ENCODE measurements at places on chromosomes 5 and 9. TPM values are rescaled to one million over a fixed set of nuclear protein-coding genes. Genes with fewer than 3 reads are reported as not detected.

- DNase-seq, result no peak
Measured at GRCh38 chr5:2135354-2135753, 252.6 kb upstream of the IRX4 start.

DNA sequence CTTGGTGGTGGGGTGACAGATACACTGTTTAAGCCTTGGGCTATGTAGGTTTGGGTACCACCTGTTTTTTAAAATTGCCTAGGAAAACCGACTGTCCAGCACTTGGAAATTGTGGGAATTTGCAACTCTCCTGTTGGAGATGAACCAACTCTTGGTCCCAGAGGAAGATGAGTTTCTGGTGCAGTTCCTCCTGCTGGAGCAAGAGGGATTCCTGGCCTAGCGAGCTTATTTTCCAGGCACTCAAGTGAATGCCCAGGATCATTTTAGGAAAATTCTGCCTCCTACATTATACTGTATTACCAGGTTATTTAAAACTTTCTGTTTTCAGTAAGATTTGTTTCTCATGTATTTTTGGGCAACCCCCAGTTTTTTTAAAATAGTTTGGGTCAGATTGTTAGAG is 33.7 kb downstream of the AP3S1 start:
- no peak for DNase-seq

Gene MYOZ3
- 0.06 TPM for total RNA-seq

DNA sequence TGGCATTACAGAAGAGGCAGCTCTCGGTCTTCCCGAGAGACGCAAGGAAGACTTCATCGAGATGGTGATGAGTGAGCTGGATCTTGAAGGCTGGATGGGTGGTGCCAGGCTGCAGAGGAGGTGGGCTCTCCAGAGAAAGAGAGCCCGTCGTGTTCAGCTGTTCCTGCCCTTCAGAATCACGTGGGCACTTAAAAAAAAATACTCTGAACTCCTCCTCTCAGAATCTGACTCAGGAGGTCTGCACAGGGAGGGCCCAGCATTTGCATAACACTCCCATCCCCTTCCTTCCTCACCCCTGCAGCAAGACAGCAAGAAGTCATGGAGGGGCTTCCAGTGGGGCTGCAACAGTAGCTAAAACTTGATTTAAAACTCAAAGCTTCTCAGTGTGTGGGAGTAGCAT is 203.0 kb downstream of the ATPSCKMT start:
- DNase-seq, result no peak

- no peak for DNase-seq
Measured at GRCh38 chr9:134386951-134387831, 60.9 kb downstream of the RXRA start.

- DNase-seq, result no peak
Measured at GRCh38 chr5:161286066-161286655, 260.4 kb downstream of the GABRB2 start.

Gene CDH9
- not detected for total RNA-seq

- DNase-seq, result no peak
Measured at GRCh38 chr9:27090231-27090630, 18.8 kb upstream of the TEK start.

- no peak for DNase-seq
Measured at GRCh38 chr5:14006823-14007520, 62.5 kb upstream of the DNAH5 start.

DNA sequence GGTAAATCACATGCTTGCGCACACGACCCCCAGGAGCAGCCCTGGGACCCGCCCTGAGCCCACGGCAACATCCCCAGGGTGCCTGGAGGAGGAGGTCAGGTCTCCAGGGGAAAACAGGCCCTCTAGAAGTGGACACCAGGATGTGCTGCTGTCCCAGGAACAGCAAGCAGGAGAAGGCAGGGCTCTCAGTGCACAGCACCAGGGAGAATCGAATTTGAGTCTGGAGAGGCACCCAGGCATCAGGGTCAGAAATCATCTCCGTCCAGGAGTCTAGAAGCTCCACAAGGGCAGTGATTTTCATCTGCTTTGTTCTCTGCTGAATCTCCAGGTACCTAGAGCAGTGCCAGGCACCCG is 93.6 kb downstream of the PAX5 start:
- DNase-seq, result no peak

Gene NR5A1
- total RNA-seq, result not detected

GRCh38 chr5:139756971-139757370 is 38.6 kb upstream of the PSD2 start:
- no peak for DNase-seq

GRCh38 chr5:135484674-135485086 is 32.5 kb upstream of the TIFAB start:
- DNase-seq, result no peak

- DNase-seq, result no peak
Measured at GRCh38 chr9:81720450-81721086, 31.2 kb upstream of the TLE1 start.

Gene CDC20B
- total RNA-seq, result not detected

Gene MTX3
- 15.6 TPM for total RNA-seq

DNA sequence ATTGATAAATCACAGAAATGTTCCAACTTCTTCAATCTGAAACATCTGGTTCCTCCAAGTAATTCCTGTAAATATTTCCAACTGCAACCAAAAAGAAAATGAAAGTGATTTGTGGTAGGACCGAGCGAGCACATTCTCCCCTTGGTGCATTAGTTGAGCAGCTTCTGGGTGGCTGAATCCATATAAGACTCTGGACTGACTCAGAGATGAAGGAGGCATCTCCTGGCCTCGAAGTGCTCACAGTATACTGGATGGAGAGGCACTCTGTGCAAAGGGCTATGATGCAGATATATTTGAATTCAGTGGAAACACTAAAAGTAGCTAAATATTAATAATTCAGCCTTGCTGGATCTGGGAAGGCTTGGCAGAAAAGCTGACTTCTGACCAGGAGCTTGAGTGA is 265.0 kb downstream of the MARCHF11 start:
- DNase-seq, result no peak

- peak; percentile 41 for DNase-seq
Measured at GRCh38 chr5:16936150-16936988, at the start of gene MYO10. MYO10 (minus strand) TSS chr5:16936288; CDS start chr5:16935808, 480 bp downstream.

DNA sequence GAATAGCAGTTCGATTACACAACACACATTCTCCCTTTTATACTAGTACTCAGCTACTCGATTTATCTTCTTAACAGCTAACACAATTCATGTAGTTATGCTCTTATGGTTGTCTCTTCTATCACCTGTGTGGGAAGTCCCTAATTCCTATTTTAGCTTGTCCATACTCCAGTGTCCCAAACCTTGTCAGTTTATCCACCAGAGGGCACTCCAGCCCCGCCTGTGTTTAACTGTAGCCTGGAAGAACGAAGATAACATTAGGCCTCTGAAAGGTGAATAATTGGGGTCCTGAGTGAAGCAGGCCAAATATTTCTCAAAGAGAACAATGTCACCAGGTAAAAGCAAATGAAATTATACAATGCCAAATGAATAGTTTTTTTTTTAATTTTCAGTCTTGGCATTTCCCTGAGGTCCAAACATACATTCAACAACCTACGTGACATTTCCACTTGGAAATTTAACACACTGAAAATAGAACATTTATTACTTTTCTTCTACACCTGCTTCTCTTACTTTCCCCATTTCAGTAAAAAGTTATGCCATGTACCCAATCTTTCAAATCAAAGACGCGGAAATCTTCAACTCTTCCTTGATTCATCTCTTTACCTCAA is 560.7 kb downstream of the HTR1A start:
- peak; percentile 29 for DNase-seq

Gene FGFR4
- total RNA-seq, result 1.5 TPM

Gene PCDHB6
- total RNA-seq, result not detected

Gene TAF11L8
- total RNA-seq, result not detected

Gene RGS14
- 38.9 TPM for total RNA-seq

- no peak for DNase-seq
Measured at GRCh38 chr5:170483701-170484458, 19.9 kb upstream of the KCNIP1 start.

DNA sequence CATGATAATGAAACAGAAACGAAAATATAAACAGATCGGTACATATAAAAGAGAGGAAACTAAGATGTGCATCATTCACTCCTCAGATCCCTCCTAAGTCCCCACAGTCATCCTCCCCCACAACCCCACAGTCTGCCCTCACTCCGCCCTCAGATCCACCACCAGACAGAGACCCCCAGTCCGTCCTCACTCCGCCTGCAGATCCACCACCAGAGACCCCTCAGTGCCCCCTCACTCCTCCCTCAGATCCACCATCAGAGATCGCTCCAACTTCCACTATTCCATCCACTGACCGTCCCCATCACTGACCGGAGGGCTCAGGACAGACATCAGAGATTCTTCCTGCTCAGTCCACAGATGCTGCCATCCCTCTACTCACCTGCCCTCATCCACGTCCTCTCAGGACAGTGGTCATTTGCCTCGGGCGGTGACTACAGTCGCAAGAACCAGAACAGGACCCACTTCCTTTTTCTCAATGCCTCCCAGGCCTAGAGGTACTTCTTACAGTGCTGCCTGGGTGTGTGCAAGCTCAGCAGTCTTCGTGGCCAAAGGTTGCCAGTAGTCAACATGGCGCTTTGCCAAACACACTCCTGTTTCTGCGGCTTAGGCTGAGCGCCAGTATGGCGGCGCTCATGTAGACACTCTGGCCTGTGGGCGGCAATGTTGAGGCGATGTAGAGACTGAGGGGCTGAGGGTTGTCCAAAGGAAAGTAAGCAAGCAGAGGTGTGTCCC is 8.3 kb upstream of the SPATA31C1 start:
- DNase-seq, result no peak

GRCh38 chr5:149898811-149899210 is 45.8 kb downstream of the PDE6A start:
- DNase-seq, result no peak

Gene TLR4
- total RNA-seq, result not detected

DNA sequence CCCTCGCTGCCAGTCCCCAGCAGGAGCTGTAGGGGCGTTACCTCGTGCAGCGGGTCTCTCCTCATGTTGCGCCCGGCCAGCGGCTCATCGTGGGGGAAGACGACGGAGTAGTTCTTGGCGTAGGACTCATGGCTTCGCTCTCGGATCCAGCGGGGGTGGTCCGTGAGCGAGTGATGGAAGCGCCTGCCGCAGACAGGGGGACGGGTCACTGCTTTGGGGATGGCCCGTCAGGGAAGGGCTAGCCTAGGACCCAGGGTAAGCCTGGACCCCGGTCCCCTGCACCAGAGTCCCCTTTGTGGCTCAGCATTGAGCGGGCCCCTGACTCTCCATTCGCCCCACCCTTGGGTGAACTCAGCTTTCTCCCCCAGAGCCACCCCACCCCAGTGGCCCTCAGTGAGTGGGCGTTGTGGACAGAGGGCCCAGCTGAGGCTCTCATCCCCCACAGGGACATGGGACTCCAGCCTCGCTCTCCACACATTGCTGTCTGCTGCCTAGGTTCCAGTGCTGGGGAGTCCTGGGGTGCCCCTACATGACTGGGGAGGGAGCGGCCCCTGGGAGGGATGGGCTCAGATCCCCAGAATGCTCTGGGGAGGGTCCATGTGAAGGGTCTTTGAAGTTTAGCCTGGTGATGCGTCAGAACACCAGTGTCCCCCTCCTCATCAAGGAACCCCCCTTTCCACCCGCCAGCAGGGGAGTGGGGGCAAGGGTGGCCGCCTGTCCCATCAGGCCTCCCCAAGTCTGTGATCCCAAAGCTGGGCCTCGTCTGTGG is 29.7 kb downstream of the SARDH start:
- DNase-seq, result no peak

DNA sequence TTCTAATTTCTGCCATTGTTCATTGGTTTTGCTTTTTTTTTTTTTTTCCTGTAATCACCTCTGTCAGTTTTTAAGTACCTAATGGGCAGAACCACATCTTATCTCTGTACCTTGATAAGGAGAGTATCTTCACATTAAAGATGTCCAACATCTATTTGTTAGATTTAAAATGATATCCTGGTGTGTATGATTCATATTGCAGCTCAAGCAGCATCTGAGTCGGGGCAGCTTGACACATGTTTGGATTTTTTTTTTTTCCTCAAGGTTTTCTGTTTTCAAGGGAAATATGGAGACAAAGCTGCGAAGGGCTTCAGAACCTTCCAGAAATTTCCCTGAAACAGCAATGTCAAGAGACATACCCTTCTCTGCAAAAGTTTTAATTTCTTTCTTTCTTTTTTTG is 164.7 kb downstream of the DOCK2 start:
- DNase-seq, result no peak

GRCh38 chr5:127950707-127951391 is 132.7 kb upstream of the SLC12A2 start:
- DNase-seq, result no peak

DNA sequence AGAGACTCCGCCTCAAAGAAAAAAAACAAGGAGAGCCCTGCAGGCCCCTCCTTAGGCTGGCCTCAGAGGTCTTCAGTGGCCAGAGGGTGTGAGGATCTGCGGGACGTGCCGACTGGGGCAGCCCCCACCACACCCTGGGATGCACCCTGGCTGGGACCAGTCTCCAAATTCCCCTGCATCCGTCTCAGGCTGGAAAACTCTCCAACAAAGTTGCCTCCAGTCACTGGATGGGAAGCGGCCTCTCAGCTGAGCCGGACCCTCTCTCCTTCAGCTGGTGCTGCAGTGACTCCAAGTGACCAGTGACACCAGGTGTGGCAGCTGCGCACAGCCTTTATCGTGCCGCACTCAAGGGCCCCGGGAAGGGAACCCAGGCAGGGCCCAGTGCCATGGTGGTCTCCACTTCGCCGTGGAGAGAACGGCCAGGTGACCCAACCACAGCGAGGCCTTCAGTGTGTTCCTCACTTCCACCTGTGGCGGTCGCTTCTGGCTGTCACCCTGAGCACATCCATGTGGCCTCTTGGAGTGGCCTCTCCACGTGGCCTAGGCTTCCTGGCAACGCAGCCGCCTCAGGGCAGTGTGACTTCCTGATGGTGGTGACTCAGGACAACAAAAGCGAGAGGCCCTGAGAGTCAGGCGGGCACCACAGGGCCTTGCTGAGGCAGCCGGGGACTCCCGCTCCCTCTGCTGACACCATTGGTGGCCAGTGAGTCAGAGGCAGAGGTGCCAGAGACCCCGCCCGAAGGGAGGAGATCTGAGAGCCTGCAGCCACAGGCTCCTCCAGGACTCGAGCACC is 19.3 kb upstream of the CAMSAP1 start:
- peak; percentile 81 for DNase-seq

- no peak for DNase-seq
Measured at GRCh38 chr5:89228355-89228754, 345.4 kb upstream of the MEF2C start.

DNA sequence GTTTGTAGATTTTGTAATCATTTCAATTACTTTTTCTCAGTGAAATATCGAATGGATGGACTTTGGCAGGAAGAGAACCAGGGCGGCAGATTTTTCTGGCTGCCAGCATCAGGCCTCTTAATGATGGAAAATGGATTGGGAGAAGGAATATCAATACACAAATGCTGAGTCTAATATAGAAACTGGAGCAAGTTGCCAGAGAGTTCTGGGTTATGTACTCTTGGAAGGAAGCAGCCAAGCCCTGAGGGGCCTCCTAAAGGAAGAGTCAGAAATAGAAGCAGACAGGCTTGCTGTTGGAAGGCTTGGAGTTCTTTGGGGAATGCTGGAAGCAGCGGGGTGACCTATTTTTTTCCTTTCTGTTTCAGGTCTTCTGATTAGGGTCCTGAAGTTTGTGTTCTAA is 428.6 kb downstream of the DMAC1 start:
- no peak for DNase-seq

Gene SOWAHA
- total RNA-seq, result not detected

DNA sequence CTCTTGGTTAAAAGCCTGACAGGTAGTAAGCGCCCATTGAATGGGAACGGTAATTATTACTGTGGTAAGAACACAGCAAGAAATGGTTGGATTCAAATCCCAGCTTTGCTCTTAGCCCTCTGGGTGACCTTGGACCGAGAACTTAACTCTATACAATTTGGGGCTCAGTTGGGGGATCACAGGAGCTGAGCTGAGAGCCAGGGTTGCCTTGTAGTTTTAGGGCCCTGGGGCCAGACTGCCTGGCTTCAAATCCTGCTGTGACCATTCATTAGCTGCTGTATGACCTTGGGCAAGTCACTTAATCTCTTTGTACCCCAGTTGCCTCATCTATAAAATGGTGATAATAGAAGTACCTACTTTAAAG is 87.4 kb upstream of the SH3PXD2B start:
- no peak for DNase-seq

Gene ATP6V0E1
- total RNA-seq, result 118 TPM

Data from activated naive CD8-positive, alpha-beta T cell treated with anti-CD3 and anti-CD28 coated beads for 36 hours (primary cell).